Ascending aorta (tissue), 2 donors: ENCODE measurements at places on chromosomes 2 and 18. TPM values are rescaled to one million over a fixed set of nuclear protein-coding genes. Genes with fewer than 3 reads are reported as not detected.

The TM4SF20 gene
- not detected for total RNA-seq

The MAP3K19 gene
- total RNA-seq = not detected

The MGAT4A gene
- total RNA-seq = 8.0 TPM

The ALPI gene
- not detected for total RNA-seq

The GDF7 gene
- total RNA-seq = 11.6 TPM

The AOX1 gene
- 59.2 TPM for total RNA-seq

The TGFBRAP1 gene
- total RNA-seq = 30.1 TPM

The RPRM gene
- not detected for total RNA-seq

The G6PC2 gene
- total RNA-seq = not detected

GRCh38 chr2:163441603-163442002 lies 294.2 kb downstream of the FIGN start:
- H3K36me3 ChIP-seq = no peaks in the 10 kb centered on the region
- no peak overlapping the region for H3K27ac ChIP-seq
- H3K4me1 ChIP-seq = no peaks in the 10 kb centered on the region
- DNase-seq = no peak
- H3K27me3 ChIP-seq = no peaks in the 10 kb centered on the region

- no peak for DNase-seq
- no peak overlapping the region for H3K4me3 ChIP-seq
- H3K27me3 ChIP-seq = no peaks in the 10 kb centered on the region
- peaks cover 2% of the 10 kb centered on the region for H3K4me1 ChIP-seq
- H3K36me3 ChIP-seq = no peaks in the 10 kb centered on the region
Measured at GRCh38 chr2:209629597-209629996, 142.0 kb upstream of the UNC80 start.

- H3K4me3 ChIP-seq = no peak overlapping the region
- DNase-seq = no peak
- no peaks in the 10 kb centered on the region for H3K36me3 ChIP-seq
- H3K27ac ChIP-seq = no peak overlapping the region
Measured at GRCh38 chr2:26542194-26542455, 64.2 kb upstream of the OTOF start.

- no peaks in the 10 kb centered on the region for H3K4me1 ChIP-seq
- no peaks in the 10 kb centered on the region for H3K27me3 ChIP-seq
- DNase-seq = no peak
- H3K36me3 ChIP-seq = no peaks in the 10 kb centered on the region
- peak overlapping the region; percentile 21 for H3K27ac ChIP-seq
Measured at GRCh38 chr2:42103829-42104228, 56.0 kb downstream of the PKDCC start.

DNA sequence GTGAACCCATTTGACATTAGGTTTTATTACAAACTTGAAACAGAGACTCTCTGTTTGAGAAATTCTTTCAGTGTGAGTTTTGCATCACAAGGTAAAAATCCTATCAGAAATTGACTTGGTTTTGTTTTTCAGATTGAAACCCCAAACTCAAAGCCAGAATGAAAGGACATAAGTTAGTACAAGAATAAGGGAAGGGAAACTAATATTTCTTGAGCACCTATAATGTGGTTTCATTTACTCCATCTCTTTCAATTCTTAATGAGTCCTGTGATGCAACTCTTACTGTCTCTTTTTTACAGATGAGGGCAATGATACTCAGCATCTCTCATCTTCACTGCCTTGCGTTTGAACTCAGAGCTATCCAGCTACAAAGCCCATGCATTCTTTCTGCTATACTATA lies 210.0 kb upstream of the SIX3 start:
- no peaks in the 10 kb centered on the region for H3K27me3 ChIP-seq
- no peak overlapping the region for H3K4me3 ChIP-seq
- no peaks in the 10 kb centered on the region for H3K36me3 ChIP-seq
- DNase-seq = no peak
- H3K27ac ChIP-seq = no peak overlapping the region

DNA sequence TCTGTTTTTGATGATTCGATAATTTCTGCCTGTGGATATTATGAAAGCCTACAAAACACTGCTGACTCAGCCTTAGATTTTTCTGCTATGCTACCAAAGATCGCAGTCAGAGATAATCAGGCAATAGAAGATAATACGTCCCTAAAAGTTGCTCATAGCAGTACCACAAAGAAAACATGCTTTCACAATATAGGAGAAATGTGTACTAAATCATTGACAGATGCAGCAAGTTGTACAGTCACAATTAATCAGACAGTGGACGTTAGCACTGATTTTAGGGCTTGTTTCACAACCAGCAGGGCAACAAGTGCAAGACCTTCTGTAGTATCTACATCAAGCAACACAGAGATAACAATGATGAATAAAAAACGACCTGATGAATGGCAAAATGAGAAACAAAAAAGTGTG lies 19.5 kb downstream of the RBM44 start:
- H3K27ac ChIP-seq = no peak overlapping the region
- no peaks in the 10 kb centered on the region for H3K4me1 ChIP-seq
- no peak overlapping the region for H3K4me3 ChIP-seq
- H3K36me3 ChIP-seq = no peaks in the 10 kb centered on the region

DNA sequence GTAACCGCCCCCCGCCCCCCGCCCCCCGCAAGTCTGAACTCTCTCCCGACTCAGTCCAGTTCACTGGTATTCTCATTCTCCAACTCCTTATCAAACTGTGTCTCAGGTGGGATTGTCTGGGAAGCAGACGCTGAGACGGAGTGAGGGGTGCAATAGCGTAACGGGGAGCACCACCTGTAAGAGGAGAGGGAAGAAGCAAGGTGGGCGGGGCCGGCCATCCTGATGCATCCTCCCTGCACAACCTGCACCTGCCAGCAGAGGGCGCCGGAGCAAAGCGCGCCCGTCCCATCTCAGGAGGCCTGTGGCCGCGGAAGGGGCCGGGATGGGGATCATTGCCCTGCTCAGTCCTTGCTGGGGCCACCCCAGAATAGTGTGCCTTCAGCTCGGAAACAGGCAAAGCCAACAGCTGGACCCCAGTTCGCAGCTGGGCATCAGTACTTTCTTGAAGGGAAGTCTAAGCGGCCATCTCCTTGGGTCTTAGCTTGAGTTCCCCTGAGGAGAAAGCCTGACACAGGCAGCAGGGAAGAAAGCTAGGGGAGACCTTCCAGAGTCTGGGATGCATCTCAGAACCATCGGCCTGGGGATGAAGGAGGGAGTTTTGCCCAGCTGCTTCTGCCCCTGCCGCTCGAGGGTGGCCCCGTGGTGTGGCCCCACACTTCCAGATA lies 208.0 kb downstream of the TFCP2L1 start:
- H3K4me1 ChIP-seq = no peaks in the 10 kb centered on the region
- H3K4me3 ChIP-seq = no peak overlapping the region
- no peaks in the 10 kb centered on the region for H3K36me3 ChIP-seq

DNA sequence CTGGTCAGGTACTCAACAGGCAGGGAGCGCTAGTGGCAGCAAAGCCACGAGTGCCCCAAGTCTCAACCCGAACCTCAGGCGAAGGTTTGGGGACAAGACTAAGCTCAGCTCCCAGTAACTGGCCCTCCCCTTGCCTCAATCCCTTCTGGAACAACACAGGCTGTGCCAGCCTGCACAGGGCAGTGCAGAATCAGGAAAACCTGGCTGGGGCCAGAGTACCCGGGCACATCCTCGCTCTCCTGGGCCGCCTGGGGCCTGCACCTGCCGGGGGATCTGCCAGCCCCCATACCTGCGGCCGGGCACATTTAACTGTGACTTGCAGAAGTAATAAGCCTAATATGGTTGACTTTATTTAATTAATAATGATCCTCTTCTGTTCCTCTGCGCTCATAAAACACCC lies 60.6 kb downstream of the GBX2 start:
- no peaks in the 10 kb centered on the region for H3K4me1 ChIP-seq
- DNase-seq = no peak
- no peak overlapping the region for H3K27ac ChIP-seq
- H3K36me3 ChIP-seq = no peaks in the 10 kb centered on the region
- no peak overlapping the region for H3K4me3 ChIP-seq

DNA sequence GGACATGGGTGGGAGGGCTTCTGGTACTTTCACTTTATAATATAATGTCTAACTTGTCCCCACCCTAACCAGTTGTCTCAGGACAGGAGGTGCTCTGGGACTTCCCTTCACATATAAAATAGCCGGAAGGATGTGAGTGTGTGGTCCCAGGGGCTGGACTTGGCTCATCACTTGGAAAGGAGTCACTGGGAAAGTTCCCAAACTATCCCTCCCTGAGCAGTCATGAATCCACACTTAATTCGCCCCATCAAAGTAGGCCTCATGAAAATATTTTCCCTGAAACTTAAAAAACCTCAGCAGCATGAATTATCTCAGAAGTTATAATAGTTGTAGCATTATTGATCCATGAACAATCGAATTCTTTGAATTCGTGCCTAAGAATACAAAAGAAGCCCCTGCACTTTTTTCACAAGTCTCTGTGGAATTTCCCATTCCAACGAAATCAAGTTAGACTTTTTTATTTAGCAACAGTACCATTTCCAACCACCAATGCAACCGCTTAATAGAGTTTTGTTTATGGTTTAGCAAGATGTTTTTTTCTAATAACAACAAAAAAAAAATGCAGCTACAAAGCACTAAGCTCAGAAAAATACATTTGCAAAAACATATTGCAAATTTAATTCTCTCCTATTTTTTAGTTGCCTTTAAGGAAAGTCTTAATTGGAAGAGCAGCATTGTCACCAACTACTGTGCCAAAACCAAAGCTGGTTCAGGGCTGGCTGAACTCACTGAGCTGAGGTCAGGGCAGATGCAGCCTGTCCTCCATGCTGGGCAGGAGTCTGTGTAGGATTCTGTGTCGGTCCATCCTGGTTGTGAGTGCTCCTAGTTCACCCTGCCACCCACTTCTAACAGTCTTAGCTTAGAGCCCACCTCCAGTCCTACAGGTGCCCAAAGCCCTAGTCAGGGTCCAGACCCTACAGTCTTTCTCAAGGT lies 68.8 kb upstream of the SPTBN1 start:
- H3K27me3 ChIP-seq = no peaks in the 10 kb centered on the region
- no peak for DNase-seq
- H3K4me1 ChIP-seq = peaks cover 10% of the 10 kb centered on the region
- no peak overlapping the region for H3K4me3 ChIP-seq
- H3K27ac ChIP-seq = peak overlapping the region; percentile 7

- H3K36me3 ChIP-seq = no peaks in the 10 kb centered on the region
- H3K27ac ChIP-seq = no peak overlapping the region
- no peak for DNase-seq
- no peaks in the 10 kb centered on the region for H3K27me3 ChIP-seq
- no peak overlapping the region for H3K4me3 ChIP-seq
- peaks cover 7% of the 10 kb centered on the region for H3K4me1 ChIP-seq
Measured at GRCh38 chr2:71570951-71571460, 117.6 kb downstream of the DYSF start.

GRCh38 chr2:32926708-32927084 lies 20.1 kb upstream of the LTBP1 start:
- no peaks in the 10 kb centered on the region for H3K4me1 ChIP-seq
- H3K27me3 ChIP-seq = no peaks in the 10 kb centered on the region
- H3K36me3 ChIP-seq = no peaks in the 10 kb centered on the region
- no peak for DNase-seq

DNA sequence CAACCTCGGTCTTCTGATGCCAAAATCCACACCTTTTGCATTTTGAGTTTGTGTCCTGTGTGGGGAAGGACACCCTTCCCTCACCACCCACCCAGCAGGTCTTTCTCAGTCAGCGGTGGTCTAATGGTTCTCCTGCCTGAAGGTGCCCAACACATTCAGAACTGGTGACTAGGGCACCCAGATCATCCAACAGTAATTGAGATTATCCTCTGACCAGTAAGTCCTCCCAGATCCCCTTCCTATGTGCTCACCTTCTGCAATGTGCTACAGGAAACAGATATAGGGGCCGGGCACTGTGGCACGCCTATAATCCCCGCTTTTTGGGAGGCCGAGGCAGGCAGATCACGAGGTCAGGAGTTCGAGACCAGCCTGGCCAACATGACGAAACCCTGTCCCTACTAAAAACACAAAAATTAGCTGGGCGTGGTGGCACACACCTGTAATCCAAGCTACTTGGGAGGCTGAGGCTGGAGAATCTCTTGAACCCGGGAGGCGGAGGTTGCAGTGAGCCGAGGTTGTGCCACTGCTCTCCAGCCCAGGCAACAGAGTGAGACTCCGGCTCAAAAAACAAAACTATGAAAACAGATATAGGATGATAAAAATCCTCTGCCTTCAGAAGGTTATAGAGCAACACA lies 56.2 kb downstream of the REEP1 start:
- H3K27ac ChIP-seq = no peak overlapping the region
- H3K4me3 ChIP-seq = no peak overlapping the region
- DNase-seq = no peak
- H3K36me3 ChIP-seq = no peaks in the 10 kb centered on the region
- H3K4me1 ChIP-seq = peaks cover 13% of the 10 kb centered on the region

DNA sequence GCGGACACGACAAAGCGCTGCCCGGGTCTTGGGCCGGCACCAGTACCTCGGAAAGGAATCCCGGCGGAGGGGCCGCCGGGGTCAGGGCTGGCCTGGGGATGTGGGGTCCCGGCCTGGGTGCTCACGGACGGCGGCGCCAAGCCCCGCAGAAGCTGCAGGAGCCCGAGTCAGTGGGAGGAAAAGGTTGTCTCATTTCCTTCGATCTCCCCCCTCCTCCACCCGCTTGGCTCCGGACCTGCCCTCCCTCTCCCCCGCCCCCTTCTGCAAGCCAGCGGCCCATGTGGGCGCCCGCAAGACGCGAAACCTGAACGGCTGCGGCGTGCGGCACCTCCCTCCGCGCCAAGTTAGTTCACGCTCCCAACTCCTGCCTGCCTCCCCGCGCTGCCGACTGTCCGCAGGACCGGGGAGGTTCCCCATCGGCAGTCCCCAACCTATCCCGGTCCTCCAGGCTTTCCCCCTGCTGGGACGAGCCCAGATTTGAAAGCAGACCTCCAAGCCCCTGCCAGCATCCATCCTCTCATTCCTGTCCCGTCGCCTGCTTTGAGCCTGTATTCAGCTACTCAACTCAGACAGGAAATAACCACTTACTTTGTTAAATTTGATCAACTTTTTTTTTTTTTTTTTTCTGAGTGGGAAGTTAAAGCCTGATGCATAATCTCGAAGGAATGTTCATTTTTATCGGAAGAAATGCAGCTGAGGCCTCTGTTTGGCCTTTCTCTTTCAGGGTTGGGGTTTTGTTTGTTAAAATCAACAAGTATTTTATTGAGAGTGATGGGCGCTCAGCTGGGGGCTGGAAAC lies at the start of gene EVA1A:
Gene EVA1A, minus strand, starts transcription at position 172 of the 798 bp plus-strand sequence. CDS start 42,799 bp downstream, outside the sequence.
- H3K27me3 ChIP-seq = no peaks in the 10 kb centered on the region
- H3K4me1 ChIP-seq = no peaks in the 10 kb centered on the region

- no peaks in the 10 kb centered on the region for H3K36me3 ChIP-seq
- H3K4me1 ChIP-seq = peaks cover 33% of the 10 kb centered on the region
- peak overlapping the region; percentile 7 for H3K4me3 ChIP-seq
- H3K27ac ChIP-seq = peak overlapping the region; percentile 100
- no peaks in the 10 kb centered on the region for H3K27me3 ChIP-seq
Measured at GRCh38 chr2:144510294-144510991, 9.5 kb downstream of the ZEB2 start.

GRCh38 chr2:12419803-12420202 lies 296.9 kb upstream of the TRIB2 start:
- no peaks in the 10 kb centered on the region for H3K36me3 ChIP-seq
- no peak overlapping the region for H3K27ac ChIP-seq
- DNase-seq = no peak

DNA sequence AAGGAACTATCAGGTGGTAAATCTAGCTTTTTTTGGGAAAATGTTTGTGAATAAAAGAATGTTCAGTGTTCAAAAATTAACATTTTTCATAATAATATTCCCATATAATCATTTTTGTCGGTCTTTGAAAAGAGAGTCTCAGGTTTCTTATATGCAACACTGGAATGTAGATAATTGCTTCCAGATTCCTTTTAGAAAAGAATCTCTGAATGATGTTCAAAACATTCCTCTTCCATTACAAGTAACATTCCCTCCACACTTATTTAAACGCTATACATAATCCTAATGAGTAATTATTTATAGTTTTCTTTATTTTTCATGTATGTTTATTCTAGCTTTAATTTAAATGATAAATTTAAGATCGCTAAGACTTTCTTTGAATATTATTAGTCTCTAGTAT lies 7.0 kb downstream of the ZSWIM2 start:
- H3K27ac ChIP-seq = no peak overlapping the region
- no peak overlapping the region for H3K4me3 ChIP-seq
- no peaks in the 10 kb centered on the region for H3K36me3 ChIP-seq
- no peaks in the 10 kb centered on the region for H3K4me1 ChIP-seq
